ENCODE measurements at places on chromosomes 7 and 10.

DNA sequence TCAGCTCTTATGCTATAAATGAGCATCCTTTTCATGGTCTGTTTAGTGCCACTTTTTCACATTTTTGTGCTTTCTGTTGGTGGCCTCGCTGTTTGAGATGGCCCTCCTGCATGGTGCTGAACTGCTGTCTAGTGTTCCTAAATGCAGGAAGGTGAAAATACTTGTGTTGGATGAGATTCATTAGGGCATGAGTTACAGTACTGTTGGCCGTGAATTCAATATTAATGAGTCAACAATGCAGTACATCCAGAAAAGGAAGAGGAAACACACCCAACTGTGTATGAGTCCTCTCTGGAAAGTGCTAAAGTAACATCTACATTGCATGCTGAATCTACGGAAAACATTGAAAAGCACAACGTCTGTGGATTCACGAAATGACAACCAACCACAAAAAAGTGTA, 124.0 kb downstream of the HERPUD2 start:
- no peak for DNase-seq

DNA sequence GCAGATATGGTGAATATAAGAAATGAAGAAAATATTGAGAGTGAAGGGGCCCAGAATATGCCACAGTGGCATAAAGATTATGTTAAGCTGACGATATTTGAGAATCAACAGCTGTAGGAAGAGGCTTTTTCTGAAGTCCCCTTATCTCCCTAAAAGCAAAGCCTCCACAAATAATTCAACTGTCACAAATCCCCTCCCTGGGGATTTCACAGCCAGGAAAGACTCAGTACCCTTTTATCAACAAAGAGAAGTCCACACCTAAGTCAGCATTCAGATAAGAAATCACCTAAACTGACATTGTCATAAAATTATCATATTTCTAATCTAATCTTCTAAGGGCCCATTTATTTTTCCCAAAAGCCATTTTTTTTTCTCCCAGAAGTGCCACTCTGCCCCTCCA, 284.9 kb upstream of the VWC2 start:
- DNase-seq: no peak

- no peak for DNase-seq
These were observed 51.2 kb downstream of the ANLN start for GRCh38 chr7:36440880-36441279.

GRCh38 chr7:1432411-1433082, 26.7 kb downstream of the MICALL2 start:
- DNase-seq: peak; percentile 66

DNA sequence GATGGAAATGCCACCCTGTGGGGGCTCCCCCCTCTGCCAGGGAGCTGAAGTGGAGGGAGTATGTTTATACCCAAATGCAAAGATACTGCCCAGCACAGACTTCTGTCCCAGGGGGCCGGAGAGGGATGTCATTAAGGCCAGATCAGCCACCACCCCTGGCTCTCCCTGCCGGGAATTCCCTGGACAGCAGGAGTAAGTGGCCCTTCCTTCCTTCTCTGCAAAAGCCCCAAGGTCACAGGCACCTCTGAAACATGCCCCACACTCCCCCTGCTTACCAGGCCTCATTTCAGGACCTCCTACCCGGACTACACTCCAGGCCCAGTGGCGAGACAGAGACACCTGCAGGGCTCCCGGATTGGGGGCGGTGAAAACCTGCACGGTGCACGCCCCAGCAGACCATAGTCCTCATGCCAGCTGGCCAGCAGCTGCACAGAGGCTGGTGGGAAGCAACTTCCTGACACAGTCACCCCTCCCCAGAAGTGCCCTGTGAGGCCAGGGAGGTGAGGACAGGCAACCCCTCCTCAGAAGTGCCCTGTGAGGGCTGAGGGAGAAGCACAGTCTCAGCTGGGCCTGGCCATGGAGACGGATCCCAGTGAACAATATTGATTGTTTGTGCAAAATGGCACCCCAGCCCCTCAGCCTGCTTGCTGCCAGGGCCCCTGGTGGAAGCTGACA, 33.0 kb upstream of the RET start:
- DNase-seq: no peak

DNA sequence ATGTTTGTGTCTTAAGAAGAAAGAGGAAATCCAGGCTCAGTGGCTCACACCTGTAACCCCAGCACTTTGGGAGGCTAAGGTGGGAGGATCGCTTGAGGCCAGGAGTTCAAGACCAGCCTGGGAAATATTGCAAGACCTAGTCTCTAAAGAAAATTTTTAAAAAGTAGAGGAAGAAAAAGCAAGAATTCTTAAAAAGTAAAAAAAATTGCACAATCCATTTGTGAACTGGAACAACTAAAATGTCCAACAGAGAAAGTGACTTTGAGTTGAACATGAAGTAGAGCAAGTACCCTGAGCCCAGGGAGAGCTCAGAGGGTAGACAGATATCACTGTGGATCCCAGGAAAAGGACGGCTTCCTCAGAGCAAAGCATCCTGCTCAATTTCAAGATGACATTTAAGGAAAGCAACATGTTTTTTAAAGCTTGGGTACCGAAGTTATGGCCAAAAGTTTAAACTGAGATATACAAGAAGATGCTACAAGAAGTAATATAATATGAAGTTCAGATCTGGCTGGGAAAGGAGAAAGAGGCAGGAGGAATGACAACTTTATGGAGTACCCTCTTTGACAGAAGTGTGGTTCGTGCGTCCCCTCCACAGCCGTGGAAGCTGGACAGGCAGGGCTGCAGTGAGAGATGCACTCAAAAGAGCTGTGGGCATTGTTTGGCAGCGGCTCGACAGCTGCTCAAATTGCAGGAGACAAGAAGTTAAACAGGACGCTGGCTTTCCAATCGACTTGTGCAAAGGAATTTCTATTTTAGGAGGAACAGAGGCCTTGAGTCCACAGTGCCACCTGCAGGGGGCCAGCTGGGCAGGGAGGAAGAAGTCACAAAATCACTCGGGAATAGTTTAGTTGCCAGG, 201.3 kb downstream of the JCAD start:
- no peak for DNase-seq

GRCh38 chr10:58027426-58027825, 240.3 kb downstream of the IPMK start:
- DNase-seq: no peak

- no peak for DNase-seq
These were observed 28.9 kb upstream of the TMEM72 start for GRCh38 chr10:44882166-44882720.

DNA sequence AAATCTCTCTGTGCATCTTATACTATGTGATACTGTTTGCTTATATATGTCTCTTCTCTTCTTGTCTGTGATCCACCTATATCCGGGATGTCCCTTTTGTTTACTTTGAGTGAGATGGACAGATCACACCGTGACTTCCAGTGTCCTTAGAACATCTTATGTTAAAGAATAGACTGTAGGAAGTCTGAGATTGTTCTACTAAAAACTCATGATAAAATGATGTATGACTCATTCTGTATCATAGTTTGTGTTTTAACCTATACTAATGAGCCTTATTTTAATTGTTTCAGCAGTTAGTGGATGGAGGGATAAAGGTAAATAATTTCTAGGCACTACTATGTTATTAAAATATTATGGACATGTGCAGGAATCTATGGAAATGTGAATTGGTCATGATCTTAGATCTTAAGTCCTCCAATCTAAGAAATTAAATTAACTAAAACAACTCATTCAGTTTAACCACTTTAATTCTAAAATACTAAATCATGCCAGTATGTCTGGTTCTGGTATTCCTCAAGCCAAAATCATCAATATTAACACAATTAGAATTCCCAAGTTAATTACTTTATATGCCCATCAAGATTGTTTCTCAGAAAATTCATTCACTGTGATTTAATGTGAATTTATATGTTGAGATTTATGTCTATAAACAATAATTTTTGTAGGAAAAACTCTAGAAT, 32.0 kb downstream of the ITGB8 start:
- no peak for DNase-seq

DNA sequence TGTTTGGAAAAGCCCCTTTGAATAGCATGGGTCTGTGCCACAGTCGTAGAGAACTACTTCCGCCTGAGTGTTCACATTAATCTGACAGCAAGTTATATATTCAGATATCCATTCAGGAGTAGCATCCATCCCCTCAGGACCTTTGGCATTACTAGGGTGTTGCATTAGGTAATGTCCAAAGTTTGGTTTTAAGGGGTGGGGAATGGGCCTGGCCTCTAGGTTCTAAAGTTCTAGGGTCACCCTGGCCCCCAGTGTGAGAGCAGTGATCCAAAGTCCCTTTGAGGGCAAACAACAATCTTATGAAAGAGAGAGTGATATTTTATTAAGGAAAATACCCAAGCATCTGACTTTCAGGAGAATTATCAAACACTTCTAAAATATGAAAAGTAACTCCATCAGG, 12.3 kb downstream of the MCM10 start:
- DNase-seq: no peak
